ENCODE measurements at places on chromosomes 4 and X.

GRCh38 chr4:32778025-32778424 is 2057.9 kb downstream of the PCDH7 start:
- no peak for DNase-seq

GRCh38 chrX:57265126-57265525 is 21.4 kb upstream of the FAAH2 start:
- DNase-seq: no peak

DNA sequence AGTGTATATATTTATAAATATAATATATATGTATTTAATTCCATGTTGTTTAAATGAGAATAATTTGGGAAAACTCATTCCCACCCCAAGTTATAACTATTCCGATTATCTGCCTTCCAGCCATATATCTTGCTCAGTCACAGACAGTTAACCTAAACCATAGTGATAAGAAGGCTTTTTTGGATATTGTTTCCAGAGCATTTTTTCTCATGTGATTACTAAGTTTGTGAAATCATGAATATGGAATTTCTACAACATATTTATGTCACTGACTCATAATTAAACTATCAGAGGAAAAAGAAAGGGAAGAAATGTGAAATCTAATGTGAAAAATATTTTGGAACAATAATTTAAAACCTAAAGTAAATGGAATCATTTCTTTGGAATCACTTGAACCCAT is 1163.5 kb upstream of the PABPC4L start:
- DNase-seq: no peak

GRCh38 chr4:40228497-40229365 is 31.9 kb downstream of the RHOH start:
- DNase-seq: peak; percentile 6

- DNase-seq: no peak
Measured at GRCh38 chr4:83932750-83933391, 397.0 kb downstream of the GPAT3 start.

GRCh38 chr4:107645604-107646003 is 74.4 kb downstream of the PAPSS1 start:
- no peak for DNase-seq

DNA sequence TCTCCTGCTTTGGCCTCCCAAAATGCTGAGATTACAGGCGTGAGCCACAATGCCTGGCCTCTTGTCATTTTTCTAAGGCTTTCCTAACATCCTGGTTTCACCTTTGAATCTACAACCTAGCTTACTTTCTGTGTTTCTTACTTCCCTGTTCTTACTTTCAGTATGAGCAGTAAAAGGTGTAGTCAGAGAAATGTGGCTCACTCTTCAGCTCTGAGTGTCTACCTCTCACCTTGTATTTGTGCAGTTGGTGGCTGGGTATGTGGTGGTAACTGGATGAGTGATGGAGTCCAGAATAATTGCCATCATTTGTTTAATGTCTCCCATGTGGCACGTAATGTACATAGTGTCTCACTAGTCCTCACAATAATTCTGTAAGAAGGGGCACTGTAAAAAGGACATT is 19.1 kb upstream of the CXCL11 start:
- DNase-seq: no peak

DNA sequence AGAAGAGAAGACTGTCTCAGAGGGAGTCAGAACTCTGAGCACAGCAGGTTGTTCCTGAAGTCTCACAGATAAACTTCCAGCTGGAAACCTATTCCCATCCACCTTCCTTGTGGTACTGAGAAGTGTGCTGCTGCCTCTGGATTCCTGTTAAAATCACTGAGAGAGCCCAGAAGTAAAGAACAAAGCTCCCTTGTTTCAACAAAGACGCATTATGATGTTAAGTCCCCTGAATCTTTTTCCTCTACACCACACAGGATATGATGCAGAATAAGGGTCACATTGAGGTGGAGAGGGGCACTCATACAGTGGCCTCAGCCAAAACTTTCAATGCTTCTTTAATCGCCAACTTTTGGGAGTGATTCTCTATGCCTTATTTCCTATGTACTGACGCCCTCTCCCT is 321.0 kb downstream of the OPHN1 start:
- no peak for DNase-seq

DNA sequence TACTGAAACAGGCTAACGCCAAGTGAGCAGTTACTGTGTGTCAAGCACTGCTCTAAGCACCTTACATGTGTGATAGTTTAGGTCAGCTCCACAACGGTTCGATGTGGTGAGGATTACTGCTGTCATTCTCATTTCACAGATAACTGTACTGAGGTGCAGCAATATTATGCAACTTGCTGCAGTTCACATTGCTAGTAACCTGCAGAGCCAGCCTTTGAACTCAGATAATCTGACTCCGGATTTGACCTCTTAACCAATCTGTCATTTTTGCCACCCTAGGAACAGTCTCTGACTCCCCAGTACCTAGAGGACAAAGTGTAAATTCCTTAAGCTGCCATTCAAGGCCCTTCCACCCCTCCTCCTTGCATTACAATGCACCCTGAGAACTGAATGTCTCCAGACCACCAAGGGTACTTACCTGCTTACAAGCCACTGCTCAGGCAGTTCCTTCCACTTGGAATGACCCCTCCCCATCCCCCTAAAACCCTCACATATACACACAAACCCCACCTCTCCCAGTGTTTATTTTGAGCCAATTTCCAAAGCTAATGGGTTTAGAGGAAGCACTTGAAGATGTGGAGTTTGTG is 24.9 kb downstream of the EFNB1 start:
- DNase-seq: no peak

- DNase-seq: no peak
Measured at GRCh38 chr4:40564004-40564403, 65.7 kb downstream of the RBM47 start.

- DNase-seq: no peak
Measured at GRCh38 chr4:140046543-140046942, 107.4 kb downstream of the MAML3 start.

GRCh38 chr4:126004941-126005340 is 690.2 kb downstream of the FAT4 start:
- no peak for DNase-seq

DNA sequence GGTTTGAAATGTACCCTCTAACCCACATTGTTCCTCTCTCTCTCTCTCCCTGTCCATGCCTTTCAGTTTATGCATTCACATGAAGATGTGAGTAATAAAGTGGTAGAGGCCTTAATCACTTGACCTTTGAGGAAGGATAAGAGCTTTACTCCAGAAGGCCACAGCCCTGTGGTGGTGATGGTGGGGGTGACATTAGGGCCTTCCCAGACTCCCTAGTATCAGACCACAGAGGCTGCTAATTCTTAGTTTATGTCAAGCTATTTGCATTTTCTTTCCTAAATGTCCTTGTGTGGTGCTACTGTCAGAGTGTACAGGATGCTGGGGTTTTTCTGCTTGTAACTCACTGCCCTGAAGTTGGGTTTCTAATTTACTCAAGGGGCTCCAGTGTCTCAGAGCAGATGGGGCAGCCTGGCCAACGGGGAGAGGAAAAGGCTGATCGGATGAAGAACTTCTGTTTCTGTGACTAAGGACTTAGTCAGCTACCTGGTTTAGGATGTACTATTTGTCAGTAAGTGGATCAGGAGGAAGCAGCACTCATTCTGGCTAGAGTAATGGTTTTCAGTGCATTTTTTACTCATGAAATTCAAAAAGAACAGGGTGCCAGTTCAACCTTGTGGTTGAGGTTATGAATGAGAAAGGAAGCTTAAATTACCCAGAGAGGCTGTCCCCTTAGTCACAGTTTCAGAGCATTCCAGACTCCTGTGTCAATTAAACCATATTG is 509.6 kb upstream of the DIPK2B start:
- no peak for DNase-seq

- DNase-seq: no peak
Measured at GRCh38 chrX:115561605-115562479, 868 bp downstream of the PLS3 start.

DNA sequence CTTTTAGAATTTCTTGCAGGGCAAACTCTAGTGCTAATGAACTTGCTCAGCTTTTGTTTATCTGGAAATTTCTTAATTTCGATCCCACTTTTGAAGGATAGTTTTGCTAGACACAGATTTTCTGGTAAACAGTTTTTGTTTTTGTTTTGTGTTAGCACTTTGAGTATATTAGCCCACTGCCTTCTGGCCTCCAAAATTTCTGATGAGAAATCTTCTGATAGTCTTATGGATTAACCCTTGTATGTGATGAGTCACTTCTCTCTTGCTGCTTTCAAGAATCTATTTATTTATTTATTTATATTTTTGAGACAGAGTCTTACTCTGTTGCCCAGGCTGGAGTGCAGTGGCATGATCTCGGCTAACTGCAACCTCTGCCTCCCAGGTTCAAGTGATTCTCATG is 27.0 kb upstream of the GIMD1 start:
- no peak for DNase-seq

DNA sequence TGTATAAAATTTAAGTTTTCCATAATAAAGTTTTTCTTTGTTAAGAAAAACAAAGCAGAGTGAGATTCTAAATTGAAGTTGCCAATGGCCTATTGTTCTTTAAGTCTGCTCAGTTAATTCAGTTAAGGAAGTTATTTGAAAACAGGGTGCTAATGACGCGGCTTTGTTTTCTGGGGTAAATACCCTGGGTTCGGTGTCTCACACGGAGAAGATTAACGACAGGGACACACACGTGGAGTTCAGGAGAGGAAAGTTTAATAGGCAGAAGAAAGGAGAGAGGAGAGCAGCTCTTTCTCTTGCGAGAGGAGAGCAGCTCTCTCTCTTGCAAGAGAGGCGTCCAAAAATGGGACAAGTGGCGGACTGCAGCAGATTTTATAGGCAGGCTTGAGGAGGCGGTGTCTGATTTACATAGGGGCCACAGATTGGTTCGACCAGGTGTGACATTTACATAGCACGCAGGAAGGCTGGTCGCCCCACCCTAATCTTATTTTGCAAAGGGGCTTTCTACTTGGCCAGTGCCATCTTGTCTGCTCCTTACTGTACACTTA is 9.6 kb downstream of the CA5B start:
- DNase-seq: no peak

DNA sequence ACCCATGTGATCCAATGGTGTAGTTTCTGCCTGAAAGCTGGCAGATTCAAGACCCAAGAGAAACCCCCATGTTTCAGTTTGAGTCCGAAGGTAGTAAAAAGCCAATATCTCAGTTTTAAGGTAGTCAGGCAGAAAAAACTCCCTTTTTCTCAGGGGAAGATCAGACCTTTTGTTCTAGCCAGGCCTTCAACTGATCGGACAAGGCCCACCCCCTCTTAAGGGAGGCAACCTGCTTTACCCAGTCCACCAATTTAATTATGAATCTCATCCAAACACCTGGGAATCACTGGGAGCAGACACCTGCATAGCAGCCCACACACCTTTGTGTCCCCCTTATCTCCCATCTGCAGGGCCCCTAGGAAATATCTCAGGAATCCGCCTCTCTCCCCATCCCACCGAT is 322.0 kb downstream of the STK32B start:
- no peak for DNase-seq

GRCh38 chrX:132955690-132956089 is 2.7 kb downstream of the HS6ST2 start:
- DNase-seq: no peak

DNA sequence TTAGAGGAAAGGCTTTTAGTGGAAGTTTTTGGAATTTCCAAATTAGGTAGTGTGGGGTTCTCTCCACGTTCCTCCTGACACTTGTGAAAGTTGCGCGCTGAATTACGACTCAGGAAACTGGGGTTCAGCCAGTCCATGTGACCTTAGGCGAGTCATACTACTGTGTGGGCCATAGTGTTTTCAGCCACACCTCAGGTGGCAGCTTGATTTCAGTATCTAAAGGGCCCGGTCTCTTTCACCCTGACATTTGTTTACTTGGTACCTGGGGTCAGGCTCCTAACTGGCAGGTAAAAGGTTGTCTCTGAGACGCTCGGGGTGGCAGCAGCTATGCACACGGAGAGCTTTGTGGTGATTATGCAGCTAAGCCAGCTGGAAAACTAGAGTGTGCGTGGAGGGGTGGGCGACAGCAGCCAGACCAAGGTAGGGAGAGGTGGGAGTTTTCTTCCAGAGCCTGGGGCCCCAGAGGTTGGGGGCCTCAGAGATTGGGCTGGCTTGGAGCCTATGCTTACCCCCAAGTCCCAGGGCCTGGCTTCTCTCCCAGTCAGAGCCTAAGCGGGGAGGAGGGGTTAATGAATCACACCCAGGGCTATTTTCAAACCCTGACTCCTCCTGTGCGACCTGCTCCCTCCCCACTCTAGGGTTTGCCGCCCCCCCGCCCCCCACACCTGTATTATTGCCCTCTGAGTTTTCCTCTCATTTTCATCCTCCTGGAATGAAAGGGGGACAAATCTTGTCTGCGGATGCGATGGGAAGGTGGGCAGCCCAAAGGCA is 47.2 kb downstream of the STARD8 start:
- peak; percentile 36 for DNase-seq

DNA sequence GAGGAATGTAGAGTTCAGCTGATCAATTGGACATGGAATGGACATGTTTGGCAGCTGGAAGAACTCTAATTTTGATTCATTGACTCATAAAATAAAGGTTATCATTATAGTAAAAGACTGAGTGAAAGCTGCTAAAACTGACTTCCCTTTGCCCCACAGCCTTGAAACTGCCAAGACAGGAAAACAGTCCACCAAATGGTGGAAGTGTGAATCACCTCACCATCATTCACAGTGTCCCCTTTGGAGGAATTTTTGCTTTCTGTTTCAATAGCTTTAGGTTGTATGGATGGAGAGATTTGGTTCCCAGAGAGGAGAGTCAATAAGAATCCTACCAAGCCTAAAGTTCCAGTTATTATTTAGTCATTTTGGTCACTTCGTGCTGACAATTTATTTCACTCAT is 20.8 kb upstream of the FREM3 start:
- DNase-seq: no peak

DNA sequence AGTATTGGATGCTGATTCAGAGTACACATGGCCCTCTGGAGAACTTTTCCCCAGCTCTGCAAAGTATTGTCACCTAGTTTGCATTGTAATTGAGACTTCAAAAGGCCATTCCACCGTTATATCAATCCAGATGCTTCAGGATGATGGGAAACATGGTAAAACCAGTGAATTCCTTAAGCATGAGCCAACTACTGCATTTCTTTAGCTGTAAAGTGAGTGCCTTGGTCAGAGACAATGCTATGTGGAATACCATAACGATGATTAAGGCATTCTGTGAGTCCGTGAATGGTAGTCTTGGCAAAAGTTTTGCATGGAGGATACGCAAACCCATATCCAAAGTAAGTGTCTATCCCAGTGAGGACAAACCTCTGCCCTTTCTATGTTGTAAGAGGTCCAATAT is 355.2 kb downstream of the DCAF12L2 start:
- DNase-seq: no peak

- DNase-seq: no peak
Measured at GRCh38 chr4:104022831-104023230, 303.0 kb upstream of the TACR3 start.

- no peak for DNase-seq
Measured at GRCh38 chr4:140188975-140189374, 35.0 kb upstream of the MAML3 start.

GRCh38 chrX:114500622-114501021 is 83.3 kb upstream of the HTR2C start:
- DNase-seq: no peak

DNA sequence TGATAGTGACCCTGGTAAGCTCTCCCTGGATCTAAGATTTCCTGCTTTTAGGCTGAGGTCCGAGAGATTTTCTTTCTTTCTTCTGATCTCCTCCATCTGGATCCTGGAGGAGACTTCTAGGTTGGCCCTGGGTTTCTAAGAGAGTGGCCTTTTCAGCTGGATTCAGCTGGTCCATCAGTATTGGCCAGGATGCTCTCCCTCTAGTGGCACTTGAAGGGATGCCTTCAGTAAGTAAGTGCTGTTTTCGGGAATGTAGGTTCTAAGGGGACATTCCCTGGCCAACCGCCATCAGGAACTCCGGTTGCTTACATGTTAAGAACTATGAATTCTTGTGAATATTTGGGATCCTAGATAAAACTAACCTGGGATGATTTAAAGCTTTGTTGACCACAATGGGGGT is 56.9 kb downstream of the SERTM2 start:
- peak; percentile 0 for DNase-seq

- no peak for DNase-seq
Measured at GRCh38 chrX:27815209-27815608, 7.4 kb downstream of the MAGEB10 start.

Data from erythroblast (primary cell).